ENCODE measurements at places on chromosomes 6 and 20. TPM values are rescaled to one million over a fixed set of nuclear protein-coding genes. Genes with fewer than 3 reads are reported as not detected.

DNA sequence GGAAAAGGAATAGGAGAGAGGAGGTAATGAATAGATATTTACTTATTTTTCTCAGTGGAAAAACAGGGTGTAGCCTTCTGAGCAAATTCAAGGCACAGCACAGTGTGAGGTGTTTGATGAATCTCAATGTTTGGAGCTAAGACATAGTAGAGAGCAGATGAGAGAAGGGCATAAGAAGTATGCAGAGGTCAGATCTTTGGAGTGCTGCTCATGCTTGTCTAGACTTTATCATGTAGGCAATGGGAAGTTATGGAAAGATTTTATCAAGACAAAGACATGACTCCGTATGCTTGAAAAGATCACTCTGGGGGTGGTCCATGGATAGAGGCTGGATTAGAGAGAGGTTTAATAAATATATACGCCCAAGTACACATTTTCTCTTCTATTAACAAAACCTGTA lies 217.0 kb upstream of the CNR1 start:
- peak; percentile 21 for DNase-seq

DNA sequence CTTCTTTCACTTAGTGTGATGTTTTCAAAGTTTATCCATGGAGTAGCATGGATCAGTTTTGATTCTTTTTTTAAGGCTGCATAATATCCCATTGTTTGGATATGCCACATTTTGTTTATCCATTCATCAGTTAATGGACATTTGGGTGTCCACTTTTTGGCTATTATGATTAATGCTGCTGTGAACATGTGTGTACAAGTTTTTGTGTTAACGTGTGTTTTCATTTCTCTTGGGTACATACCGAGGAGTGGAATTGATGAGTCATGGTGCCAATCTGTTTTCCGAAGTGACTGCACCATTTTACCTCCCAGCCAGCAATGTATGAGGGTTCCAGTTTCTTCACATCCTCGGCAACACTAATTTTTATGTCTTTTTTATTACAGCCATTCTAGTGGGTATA lies 78.4 kb upstream of the CCDC28A start:
- DNase-seq = no peak

GRCh38 chr6:74578339-74578738 lies 627.5 kb downstream of the COL12A1 start:
- peak; percentile 85 for DNase-seq

GRCh38 chr20:36279362-36279761 lies 26.8 kb upstream of the DLGAP4 start:
- no peak for DNase-seq

DNA sequence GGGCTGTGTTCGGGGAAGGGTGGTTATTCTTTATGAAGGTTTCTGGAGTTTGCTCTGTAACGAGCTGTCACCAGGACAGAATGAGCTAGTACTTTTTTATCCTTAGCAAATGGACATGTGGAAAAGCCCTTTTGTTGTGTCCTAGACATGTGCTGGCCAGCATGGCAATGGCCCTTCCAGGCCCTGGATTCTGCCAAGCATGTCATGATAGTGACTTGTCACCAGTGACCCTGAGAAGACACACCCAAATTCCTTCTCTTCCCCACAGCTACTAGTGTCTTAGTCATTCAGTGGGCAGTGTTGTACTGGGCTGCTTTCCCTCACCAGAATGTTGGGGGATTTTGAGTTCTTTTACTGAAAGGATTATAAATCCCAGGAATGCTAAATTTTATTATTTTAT lies 74.0 kb upstream of the XRN2 start:
- peak; percentile 34 for DNase-seq

GRCh38 chr6:23394681-23395080 lies 731.3 kb upstream of the NRSN1 start:
- no peak for DNase-seq

DNA sequence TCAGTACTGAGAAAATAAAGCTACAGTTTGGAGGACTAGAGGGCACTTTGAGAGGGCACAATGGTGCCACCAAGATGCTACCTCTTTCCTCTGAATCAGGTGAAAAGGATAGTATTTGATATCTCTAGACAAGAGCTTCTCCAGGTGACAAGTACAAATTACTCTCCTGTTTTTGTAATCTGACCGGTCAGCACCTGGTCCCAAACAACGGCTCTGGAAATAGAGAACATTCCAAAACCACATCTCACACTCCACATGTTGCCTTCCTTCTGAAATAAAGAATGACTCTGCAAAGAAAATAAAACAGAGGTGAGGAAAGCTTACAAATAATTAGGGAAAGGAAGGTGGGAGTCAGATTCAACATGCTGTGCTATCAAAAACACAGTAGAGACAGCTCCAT lies 51.3 kb upstream of the CITED2 start:
- peak; percentile 40 for DNase-seq

- no peak for DNase-seq
These were observed 94.0 kb upstream of the SPTLC3 start for GRCh38 chr20:12914804-12915203.

DNA sequence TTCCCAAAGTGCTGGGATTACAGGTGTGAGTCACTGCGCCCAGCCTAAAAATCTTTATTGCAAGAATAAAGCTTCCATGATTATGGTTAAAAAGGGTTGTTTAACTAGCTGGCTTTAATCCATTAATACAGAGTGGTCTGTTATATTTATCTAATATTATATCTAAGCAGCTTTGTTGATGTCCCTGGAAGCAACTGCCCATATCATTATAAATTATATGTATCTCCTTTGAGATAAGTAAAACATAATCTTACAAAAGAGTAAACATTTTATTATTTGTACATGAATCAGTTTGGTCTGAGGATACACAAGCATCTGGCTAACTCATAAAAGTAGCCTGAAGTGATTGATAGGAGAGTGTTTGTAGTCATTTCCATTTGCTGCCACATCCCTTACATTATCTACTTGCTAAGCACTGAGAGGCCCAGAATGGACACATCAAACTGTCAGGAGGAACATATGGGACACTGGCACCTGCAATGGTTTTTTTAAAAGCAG lies 46.9 kb downstream of the TRAF3IP2 start:
- DNase-seq = no peak

DNA sequence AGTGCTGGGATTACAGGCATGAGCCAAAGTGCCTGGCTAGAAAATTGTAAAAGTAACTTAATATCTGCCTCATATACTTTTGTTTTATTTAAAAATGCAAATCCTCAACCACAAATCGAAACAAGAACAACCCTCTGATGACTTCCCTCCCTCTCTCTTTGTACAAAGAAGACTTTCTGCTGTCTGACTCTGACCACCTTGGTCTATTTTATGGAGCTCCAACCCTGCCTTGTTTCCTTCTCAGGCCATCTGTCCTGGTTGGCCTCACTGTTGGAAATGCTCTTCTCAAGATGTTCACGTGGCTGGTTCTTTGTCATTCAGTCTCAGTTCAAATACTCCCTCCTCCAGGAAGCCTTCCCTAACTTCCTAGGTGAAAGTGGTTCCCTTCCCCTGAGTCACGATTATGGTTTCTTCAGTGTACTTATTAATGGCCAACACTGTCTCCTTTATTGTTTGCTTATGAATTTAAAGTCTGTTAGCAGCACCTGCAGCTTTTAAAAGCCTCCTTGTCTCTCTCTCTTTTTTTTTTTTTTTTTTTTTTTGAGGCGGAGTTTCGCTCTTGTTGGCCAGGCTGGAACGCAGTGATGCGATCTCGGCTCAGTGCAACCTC lies 151.5 kb upstream of the SALL4 start:
- DNase-seq = no peak

DNA sequence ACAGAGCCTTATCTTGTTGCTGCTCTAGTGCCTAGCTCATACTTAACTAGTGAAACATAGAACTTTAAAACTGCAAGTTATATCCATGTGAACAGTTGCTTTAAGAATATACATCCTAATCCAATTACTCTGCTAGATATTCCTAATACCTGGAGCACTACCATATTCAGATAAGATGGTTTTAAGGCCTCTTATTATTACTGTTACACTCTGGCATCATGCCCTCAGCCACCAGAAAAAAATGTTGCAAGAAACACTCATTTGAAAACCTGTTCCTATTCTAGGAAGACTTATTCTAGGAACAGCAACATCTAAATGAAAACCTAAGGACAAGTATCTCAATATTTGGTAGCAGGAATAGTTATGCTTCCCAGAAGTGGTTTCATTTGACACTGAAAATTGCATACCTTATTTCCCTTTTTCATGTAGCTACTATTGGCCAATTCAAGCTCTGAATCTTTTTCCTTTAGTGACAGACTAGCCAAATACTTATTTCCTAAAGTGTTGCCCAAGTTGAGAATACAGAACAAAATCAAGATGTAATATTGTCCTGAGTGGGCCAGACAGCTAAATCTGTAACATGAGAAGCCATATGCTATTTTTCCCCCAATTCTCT lies 4.8 kb upstream of the MTFR2 start:
- no peak for DNase-seq

GRCh38 chr6:70270287-70271005 lies 32.4 kb downstream of the COL9A1 start:
- no peak for DNase-seq

GRCh38 chr20:41534842-41535241 lies 83.3 kb downstream of the CHD6 start:
- DNase-seq = peak; percentile 48

GRCh38 chr20:51447097-51447764 lies 95.3 kb downstream of the NFATC2 start:
- DNase-seq = peak; percentile 98

DNA sequence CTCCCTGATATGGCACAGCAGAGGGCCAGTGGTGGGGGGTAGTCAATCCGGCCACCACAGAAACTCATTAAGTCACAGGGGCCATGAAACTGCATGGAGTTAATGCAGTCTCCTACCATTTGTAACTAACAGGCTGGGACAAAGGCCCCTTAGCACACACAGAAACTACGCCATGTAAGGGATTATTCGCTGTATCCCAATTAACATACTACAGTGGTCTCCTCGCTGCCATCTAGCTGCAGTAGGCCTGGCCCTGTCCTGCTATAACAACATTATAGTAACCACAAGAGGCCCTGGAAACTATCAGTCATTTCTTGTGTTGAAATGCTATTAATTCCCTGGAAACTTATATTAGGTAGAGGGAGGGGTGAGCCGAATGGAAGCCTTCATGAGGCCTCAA lies 72.3 kb upstream of the CCN2 start:
- DNase-seq = peak; percentile 15

GRCh38 chr6:136508725-136509392 lies 41.4 kb downstream of the MAP7 start:
- DNase-seq = peak; percentile 36

DNA sequence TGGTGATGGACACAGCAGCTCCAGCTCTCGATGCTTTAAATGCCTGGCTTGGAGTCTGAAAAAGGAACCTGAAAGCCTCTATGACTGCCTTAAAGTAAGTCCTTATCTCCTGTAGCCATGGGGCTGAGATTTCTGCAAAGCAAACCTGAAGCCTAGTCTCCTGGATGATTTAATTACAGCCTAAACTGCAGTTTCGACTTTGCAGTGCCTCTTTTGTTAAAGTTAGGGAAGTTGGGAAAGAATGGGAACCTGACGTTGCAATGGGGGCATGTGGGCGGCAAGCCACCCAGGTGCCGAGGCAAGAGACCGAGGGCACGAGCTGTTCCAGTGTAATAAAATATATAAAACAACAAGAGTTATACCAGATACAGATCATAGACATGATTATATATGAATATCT lies 11.7 kb upstream of the TCFL5 start:
- no peak for DNase-seq

- DNase-seq = no peak
These were observed 74.7 kb downstream of the STXBP5 start for GRCh38 chr6:147278891-147279290.

DNA sequence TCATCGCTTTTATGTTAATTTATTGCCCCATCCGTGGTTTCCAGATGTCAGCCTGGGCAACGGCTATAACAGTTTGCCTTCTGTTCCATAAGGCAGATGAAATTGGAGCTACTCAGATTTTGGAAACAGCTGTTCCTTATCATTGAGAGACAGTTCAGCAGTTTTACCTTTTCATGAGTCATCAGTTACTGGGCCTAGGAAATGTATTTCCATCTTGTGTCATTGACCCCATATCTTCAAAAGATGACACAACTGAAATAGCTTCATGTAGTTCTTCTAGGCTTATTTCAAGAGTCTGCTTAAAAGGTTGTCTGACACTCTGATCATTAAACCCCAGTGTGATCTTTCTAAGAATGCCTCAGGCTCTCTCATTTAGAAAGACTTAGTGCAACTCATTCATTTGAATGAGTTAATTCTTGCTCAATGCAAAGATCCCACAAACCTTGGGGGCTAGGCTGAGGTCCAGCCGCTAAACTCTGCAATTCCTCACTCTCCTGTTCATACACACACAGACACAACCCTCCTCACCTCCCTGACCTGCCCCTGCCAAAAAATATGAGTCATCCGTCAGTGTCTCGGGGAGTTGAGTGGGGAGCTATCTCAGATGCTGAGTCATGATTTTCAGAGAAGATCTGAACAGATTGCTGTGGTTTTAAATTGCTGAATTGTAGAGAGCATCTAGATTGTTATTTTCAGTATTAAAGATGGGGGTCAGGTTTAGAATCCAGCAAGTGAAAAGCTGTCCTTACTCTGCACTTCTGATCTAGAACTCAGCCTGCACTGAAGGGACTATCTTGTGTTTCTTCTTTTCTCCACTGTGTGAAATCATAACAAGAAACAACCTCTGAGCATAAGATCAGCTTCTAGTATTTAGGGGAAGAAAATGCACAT lies 61.8 kb downstream of the RPP40 start:
- peak; percentile 97 for DNase-seq

GRCh38 chr6:12348530-12349511 lies 58.7 kb downstream of the EDN1 start:
- DNase-seq = peak; percentile 92

- peak; percentile 83 for DNase-seq
These were observed 6.7 kb upstream of the DDR1 start for GRCh38 chr6:30877419-30878262.

DNA sequence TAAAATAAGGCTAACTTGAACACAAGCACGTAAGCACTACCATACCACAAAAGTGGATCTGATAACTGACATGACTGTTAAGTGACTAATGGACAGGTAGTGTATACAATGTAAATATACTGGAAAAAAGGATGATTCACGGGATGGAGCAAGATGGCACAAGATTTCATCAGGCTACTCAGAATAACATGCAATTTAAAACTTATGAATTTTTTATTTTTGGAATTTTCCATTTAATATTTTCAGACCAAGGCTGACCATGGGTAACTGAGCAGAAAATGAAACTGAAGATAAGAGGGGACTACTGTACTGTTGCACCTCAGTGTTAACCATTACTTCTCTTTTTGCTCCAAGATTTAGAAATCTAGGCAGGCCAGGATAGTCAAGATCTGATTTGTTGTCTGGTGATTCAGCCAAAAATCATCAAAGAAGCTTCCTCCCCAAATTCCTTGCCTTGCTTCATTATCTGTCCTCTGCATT lies 45.4 kb downstream of the TPBG start:
- DNase-seq = peak; percentile 58

The DUSP15 gene
- not detected for polyA plus RNA-seq

The LBP gene
- polyA plus RNA-seq = 0.08 TPM

The ACOT13 gene
- polyA plus RNA-seq = 23.7 TPM

The KIAA1755 gene
- polyA plus RNA-seq = 1.4 TPM

The NCOA6 gene
- polyA plus RNA-seq = 12.0 TPM

The CTCFL gene
- polyA plus RNA-seq = not detected

The KIFC1 gene
- 36.6 TPM for polyA plus RNA-seq

The SMIM13 gene
- polyA plus RNA-seq = 6.9 TPM

The SRSF12 gene
- 0.10 TPM for polyA plus RNA-seq

The HLA-DMB gene
- polyA plus RNA-seq = 0.28 TPM

The ESR1 gene
- polyA plus RNA-seq = 0.35 TPM

The ZNF334 gene
- polyA plus RNA-seq = 0.99 TPM

The FLRT3 gene
- polyA plus RNA-seq = 10.8 TPM

Measured in fibroblast of lung (primary cell).